ENCODE measurements at places on chromosomes 7 and 10.

DNA sequence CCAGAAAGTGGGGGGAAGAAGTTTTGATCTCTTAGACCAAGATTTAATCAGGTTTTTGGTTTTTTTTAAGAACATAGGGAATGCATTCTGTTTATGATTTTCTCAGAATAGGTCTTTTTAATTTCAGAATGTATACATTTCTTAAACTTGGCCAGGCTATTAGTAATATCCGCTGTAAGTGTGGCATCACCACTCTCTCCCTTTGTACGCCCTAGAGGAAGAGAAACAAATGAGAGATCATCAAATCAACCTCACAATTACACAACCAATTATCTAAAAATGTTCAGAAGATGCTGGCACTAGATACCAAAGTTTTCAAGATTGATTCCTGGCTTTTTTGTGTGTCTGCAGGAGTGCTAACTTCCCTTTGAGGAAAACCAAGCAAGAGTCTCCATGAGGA is 70.0 kb downstream of the KLF6 start:
- no peak for DNase-seq

DNA sequence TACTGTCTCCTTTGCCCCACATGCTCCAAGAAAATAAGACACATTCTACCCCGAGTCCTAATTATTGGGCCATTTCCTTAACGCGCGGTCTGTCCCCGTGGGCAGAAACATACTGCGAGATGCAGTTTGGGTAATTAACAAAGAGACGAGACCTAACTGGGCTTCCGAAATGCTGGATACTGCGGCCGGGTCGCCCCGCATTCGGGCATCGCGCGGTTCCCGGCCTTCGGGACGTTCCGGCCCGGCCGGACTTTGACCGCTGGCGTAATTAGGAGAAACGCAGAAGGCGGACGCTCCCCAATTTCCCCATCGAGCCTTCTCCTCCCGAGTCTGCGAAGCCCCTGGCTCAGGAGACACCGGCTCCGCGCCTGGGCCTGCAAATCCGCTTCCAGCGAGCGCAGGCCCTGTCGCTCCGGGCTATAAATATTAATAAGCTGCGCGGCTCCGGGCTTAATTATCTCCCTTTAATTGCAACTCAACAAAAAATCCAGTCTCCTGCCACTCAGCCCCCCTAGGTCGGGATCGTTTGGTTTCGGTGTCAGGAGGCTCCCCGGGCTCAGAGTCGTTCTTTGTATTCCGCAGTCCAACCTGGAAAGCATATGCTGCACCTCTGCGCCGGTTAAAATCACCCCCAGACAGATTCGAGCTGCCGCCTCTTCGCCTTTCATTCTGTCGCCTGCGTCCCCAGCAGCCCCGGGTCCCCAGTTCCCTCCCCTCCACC is 131.5 kb downstream of the SPAG6 start:
- no peak for DNase-seq

GRCh38 chr10:121062115-121062514 is 211.0 kb downstream of the WDR11 start:
- DNase-seq: no peak

DNA sequence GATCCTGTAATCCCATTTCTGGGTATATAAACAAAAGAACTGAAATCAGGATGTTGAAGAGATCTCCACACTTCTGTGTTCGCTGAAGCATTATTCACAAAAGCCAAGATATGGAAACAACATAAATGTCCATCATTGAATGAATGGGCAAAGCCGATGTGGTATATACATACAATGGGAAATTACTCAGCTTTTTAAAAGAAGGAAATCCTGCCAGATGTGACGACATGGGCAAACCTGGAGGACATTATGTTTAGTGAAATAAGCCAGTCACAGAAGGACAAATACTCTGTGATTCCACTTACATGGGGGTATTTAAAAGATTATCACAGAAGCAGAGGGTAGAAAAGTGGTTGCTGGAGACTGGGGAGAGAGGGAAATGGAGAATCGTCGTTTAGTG is 23.9 kb upstream of the FAM107B start:
- DNase-seq: no peak

GRCh38 chr7:76424413-76425111 is at the start of gene ZP3:
Gene ZP3, plus strand, starts transcription at chr7:76424950. Its CDS starts 15 bp downstream, at chr7:76424965.
- no peak for DNase-seq

GRCh38 chr10:5978230-5978489 is 817 bp upstream of the IL15RA start:
- no peak for DNase-seq
